ENCODE measurements at places on chromosomes 2 and 18.

DNA sequence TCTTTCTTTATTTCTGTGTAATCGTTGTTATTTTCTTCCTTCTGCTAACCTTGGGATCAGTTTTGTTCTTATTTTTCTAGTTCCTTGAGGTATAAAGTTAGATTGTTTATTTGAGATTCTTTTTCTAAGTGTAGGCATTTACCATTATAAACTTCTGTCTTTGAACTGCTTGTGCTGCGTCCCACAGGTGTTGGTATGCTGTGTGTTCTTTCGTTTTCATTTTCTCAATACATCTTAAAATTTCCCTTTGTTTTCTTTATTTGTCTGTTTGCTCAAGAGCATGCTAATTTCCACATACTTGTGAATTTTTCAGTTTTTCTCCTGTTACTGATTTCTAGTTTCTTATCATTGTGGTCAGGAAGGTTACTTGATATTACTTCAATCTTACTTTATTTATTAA, 873.8 kb upstream of the GCFC2 start:
- no peak for DNase-seq

GRCh38 chr2:33015421-33016142, 68.8 kb downstream of the LTBP1 start:
- DNase-seq: peak; percentile 57

GRCh38 chr2:73232403-73233153, 461 bp downstream of the PRADC1 start:
- DNase-seq: no peak

DNA sequence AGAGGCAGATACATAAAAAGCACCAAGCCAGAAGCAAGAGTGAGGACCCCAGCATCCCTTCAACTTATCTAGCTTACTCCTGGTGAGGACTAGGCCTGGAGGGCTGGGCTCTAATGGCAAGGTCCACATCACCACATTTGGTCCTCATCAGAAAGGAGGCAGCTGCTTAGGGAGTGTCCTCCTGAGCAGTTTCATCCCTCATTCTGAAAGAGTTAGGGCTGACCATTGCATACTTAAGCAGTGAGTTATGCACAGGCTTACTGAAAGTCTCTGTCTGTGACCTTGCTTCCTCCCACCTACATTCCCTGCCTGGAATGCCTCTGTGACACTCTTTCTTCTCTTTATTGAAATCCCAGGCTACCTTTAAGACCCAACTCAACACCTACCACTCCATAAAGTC, 301.8 kb upstream of the ACVR2A start:
- no peak for DNase-seq

DNA sequence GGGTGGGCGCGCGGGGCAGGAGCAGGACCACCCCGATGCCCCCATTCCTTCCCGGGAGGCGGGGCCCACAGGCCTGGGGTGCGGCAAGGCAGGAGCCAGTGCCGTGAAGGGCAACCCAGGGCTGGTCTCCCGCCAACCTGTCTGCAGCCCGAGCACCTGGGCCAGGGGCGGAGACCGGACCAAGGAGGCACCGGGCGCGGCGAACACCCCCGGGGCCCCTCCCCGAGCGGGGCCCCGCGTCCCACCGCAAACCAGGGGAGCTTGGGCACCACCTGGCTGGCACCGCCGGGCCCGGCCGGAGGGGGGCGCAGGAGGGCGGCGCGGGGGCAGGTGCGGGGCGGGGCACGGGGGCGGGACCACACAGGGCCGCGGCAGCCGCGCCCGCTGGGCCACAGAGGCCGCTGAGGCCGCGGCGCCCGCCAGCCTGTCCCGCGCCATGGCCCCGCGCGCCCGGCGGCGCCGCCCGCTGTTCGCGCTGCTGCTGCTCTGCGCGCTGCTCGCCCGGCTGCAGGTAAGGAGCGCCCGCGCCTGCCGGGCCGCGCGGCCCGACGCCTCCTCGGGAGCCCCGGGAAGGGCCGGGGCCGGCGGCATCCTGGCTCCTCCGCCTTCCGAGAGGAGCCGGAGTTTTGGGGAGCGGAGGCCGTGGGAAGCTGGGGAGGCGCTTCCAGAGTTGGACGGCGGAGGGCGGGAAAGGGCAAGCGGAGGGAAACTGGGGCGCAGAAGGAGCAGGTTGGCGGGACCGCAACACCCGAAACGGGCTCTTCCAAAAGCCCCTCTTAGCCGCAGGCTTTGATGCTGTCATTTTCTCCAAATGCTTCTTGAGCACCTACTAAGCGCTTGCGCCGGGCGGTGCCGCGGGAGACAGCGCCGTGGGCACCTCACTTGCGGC, at the start of gene TNFRSF11A:
TSS of gene TNFRSF11A (plus strand) at position 394 of the 889 bp plus-strand sequence. CDS start at position 437, 43 bp downstream.
- no peak for DNase-seq

DNA sequence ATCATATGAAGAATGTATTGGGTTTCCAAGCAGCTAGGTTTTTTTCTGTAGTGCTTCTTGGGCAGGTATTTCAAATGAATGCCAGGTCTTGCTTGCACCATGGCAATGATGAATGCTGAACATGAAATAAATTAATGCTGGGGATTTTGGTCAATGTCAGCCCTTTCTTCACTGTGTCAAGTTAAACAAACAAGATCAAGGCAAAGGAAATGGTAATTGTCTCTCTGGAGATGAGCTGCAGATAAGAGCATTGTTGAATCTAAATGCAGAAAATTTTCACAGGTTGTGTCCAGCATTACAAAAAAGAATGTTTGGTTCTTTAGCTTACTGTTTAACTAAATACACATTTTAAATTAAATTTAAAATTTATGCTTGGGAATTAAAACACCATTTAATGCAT, 144.3 kb downstream of the GPD2 start:
- no peak for DNase-seq

- DNase-seq: no peak
Observed at GRCh38 chr2:9877026-9877425, 33.8 kb downstream of the TAF1B start.

DNA sequence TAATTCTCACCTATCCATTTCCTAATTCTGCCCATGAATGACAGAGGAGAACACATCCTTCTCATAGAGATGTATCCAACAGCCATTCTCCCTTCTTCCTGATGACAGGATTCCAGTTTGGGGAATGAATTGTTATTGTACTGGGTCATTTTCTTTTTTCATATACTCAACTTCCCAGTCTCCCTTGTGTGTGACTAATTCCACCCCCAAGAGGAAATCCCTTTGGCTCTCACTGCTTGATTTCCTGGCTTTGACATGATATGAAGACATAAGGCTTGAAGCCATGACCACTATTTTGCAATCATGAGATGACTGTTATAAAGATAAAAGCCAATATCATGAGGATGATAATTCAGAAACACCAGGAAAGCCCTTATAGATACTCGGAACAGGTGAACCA, 384.7 kb upstream of the ACVR2A start:
- DNase-seq: no peak

GRCh38 chr2:223363085-223363484, 239.1 kb downstream of the SCG2 start:
- no peak for DNase-seq

GRCh38 chr2:39538718-39539117, 101.6 kb upstream of the MAP4K3 start:
- no peak for DNase-seq

- no peak for DNase-seq
Observed at GRCh38 chr2:108287169-108287568, 1.5 kb upstream of the SULT1C2 start.

DNA sequence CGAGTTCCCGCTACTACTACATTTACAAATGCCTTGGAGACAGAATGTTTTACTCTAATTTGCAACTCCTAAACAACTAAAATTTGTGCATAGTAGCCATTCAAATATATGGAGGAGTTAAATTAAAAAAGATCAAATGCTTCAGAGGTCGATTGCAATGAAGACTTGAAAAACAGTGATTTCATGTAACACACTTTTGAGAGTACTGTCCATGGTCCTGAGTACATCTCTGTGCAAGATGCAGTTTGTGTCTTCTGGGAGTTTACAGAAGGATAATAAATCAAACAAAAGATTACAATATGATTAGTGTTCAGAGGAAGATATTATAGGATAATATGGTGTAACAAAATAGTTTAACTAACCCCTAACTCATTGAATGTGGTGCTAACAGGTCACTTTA, 894.7 kb downstream of the TMEM182 start:
- DNase-seq: no peak

DNA sequence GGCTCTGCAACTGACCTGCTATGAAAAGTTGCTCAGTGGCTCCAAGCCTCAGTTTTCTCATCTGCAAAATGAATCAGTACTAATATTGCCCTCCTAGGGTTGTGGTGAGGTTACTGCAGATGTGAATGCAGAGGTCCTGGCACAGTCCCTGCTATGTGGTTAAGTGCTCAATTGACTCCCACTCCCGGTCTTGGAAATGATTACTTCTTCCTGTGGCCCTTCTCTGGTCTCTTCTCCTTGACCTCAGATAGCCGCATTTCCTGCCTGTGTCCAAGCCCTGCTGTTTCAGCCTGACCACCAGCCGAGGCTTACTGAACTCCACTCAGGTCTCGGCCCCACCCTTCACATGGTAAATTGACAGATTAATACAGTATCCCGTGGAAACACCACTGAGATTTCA, 26.3 kb downstream of the CNGA3 start:
- DNase-seq: no peak

GRCh38 chr18:68797871-68798270, at the start of gene CCDC102B:
CCDC102B (plus strand) TSS chr18:68798080; CDS start chr18:68836764, 38,684 bp downstream.
- peak; percentile 12 for DNase-seq

- DNase-seq: no peak
Observed at GRCh38 chr18:30634249-30634648, 408.3 kb downstream of the DSC3 start.

DNA sequence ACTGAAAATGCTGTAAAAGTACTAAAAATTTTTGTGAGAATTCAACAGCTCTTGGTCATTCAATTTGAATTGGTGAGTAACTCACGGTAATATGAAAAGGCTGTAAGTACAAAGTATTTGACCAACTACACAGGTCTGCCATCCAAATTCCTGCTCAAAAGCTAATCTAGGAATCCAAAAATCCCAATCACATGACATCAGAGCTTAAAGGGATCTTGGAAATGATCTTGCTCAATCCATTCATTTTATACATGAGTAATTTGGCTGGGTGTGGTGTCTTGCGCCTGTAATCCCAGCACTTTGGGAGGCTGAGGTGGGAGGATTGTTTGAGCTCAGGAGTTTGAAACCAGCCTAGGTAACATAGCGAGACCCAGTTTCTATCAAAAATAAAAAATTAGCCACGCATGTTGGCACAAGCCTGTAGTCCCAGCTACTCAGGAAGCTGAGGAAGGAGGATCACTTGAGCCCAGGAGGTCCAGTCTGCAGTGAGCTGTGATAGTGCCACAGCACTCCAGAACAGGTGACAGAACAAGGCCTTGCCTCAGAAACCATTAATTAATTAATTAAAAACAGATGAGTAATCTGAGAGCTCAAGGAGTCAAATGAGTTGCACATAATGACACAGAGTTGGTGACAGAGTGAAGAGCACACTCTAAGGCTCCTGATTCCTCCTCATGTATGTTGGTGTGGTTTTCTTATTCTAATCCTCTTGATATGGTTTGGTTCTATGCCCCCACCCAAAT, 19.8 kb downstream of the SPIRE1 start:
- DNase-seq: no peak

DNA sequence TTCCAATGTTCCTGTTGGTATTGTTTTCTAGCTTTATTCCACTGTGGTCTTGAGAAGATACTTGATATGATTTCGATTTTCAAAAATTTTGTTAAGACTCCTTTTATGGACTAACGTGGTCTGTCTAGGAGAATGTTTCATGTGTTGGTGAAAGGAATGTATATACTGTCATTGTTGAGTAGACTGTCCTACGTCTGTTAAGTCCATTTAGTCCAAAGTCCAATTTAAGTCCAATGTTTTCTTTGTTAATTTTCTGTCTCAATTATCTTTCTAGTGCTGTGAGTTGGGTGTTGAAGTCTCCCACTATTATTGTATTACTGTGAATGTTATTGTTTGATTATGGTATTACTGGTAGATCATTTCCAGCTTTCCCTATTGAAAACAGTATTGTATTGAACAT, 55.8 kb upstream of the TTC27 start:
- no peak for DNase-seq

GRCh38 chr2:167940346-167940725, 307.1 kb downstream of the STK39 start:
- DNase-seq: no peak

- DNase-seq: no peak
Observed at GRCh38 chr2:60320724-60321123, 232.7 kb downstream of the BCL11A start.

DNA sequence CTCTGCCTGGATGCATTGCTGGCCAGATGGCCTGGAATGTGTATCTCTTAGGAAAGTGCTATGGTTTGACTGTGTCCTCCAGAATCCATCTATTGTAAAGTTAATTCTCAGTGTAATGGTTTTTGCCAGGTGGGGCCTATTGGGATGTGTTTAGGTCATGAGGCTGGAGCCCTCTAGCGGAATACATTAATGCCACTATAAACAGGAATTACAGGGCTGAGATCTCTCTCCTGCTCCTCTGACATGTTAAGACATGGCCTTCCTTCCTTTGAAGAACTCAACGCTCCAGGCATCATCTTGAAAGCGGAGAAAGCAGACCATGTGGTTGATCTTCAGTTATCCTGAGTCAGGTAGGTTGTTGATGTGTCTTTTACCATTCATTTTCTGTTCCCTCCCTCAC, 276.4 kb downstream of the RPIA start:
- DNase-seq: no peak

- no peak for DNase-seq
Observed at GRCh38 chr2:119464981-119465380, 33.3 kb downstream of the TMEM37 start.

GRCh38 chr2:238967031-238967977, 119.4 kb downstream of the TWIST2 start:
- DNase-seq: no peak

- no peak for DNase-seq
Observed at GRCh38 chr2:85340034-85340892, 12.5 kb upstream of the TGOLN2 start.

- DNase-seq: no peak
Observed at GRCh38 chr2:112787729-112788393, 3.6 kb upstream of the IL1A start.

- DNase-seq: no peak
Observed at GRCh38 chr2:188291617-188292347, at the start of gene GULP1. GULP1 (plus strand) TSS chr2:188291874; CDS start chr2:188477703, 185,829 bp downstream.

DNA sequence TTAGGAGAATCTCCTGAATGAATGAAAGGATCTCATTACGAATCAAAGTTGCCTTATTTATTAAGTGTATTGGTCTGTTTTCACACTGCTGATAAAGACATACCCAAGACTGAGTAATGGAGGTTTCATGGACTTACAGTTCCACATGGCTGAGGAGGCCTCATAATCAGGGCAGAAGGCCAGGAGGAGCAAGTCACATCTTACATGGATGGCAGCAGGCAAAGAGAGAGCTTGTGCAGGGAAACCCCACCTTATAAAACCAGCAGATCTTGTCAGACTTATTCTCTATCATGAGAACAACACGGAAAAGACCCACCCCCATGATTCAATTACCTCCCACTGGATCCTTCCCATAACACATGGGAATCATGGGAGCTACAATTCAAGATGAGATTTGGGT, 785.2 kb upstream of the POU3F3 start:
- no peak for DNase-seq

Data from AG04449 (cell line).